EL (cell line): ENCODE measurements at places on chromosomes 3 and 15.

GRCh38 chr3:81249540-81250029 is 511.9 kb downstream of the GBE1 start:
- peak; percentile 72 for DNase-seq

- peak; percentile 91 for DNase-seq
Measured at GRCh38 chr3:46127503-46127902, 80.6 kb downstream of the CCR1 start.

GRCh38 chr3:179558742-179559364 is 3.9 kb upstream of the ACTL6A start:
- DNase-seq, result peak; percentile 70

DNA sequence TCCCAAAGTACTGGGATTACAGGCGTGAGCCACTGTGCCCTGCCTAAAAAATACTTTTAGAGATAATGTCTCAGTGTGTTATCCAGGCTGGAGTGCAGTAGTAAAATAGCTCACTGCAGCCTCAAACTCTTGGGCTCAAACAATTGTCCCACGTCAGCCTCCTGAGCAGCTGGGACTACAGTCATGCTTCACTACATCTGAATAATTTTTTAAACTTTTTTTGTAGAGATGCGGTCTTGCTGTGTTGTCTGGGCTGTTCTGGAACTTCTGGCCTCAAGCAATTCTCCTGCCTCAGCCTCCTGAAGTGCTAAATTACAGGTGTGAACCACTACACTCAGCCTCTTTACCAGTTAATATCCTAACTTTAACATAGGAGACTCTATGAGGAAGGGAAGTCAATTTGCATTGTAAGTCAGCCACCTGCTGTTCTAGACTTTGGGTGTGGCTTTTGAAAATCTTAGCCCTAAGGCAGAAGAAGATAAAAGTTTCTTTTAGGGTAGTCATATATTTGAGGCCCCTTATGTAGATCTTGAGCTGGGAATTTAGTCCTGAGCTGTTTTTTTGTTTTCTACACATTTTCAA is 78.2 kb upstream of the RASGRP1 start:
- DNase-seq, result no peak

GRCh38 chr3:65400899-65401298 is 637.8 kb downstream of the MAGI1 start:
- no peak for DNase-seq

- DNase-seq, result no peak
Measured at GRCh38 chr3:21791356-21791755, 40.3 kb upstream of the ZNF385D start.

- no peak for DNase-seq
Measured at GRCh38 chr3:172271386-172271976, 176.8 kb downstream of the GHSR start.

- no peak for DNase-seq
Measured at GRCh38 chr3:36689560-36689959, 74.8 kb downstream of the DCLK3 start.

DNA sequence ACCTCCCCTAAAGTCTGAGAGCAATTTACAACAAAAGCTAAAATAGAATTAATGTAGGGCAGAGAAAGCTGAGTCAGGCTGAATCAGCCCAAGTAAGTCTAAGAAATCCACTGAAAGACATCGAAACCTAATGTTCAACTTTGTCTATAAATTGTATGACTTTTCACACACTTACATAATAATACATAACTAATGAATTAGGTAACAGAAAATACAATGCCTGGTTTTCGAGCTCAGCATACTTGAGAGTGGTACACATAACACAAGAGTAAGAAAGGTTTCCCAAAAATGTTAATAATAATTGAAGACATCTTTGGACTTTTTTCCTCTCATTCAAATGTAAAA is 55.3 kb upstream of the VGLL4 start:
- DNase-seq, result peak; percentile 56

GRCh38 chr3:50840983-50841489 is 166.3 kb downstream of the DOCK3 start:
- no peak for DNase-seq
